ENCODE measurements at places on chromosomes 5 and 9.

DNA sequence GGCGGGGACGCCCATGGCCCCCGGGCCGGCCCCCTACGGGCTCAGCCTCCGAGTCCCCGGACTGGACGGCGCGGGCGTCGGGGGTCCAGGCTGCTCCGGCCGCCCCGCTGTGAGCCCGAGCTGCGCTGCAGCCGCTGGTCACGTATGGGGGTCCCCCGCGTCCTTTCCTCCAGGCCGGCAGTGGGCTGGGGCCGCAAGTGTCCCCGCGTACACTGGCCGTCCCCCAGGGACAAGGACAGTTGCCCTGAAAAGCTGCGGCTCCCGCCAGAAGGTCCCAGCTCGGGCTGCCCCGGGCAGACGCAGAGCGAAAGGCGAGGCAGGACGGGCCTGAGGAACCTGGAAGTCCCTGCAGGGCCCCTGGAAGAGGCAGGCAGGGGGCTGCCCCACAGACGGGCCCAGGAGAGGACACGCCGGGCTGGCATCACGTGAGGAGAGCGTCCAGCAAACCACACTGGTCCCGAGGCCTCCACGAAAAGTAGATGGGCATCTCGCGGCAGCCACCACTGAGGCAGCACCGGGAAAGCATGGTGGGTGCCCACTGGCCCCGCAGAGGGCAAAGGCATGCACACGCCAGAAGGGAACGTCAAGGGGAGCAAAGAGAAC is 3.3 kb upstream of the NKD2 start:
- DNase-seq, result no peak

- DNase-seq, result peak; percentile 11
These were observed 218.6 kb upstream of the RASEF start for GRCh38 chr9:83281306-83282255.

DNA sequence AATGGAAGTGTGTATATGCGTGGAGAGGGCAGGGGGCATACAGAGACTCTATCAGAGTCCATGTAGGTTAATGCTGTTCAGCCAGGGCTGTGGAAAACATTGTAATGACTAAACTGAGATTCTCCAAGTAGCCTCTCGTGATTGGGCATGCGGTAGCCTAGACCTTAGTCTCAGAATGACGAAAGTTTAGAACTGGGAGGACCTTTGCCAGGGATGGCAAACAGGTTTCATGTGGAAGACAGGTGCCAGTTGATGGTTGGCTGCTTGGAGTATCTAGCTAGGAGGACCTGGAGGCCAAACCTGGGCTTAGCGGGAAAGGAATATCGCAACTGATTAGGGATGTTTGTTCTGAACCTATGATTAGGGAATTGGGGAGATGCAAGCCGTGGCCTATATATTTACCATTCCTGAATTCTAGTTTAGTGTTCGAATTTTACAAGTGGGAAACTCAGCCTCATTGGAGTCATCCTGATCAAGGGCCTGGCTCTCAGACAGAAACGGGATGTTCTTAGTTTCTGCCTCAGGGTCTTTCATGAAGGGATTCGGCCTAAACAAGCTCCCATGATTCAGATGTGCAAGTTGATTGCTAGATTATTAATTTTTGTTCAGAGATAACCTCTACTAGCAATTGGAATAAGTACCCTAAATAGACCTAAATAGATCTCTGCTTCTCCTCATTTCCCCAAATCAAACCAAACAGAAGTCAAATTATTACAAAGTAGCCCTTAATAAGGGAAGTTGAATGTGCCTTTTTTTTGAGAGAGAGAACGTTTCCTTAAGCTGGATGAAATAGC is 26.8 kb upstream of the TJP2 start:
- DNase-seq, result no peak

DNA sequence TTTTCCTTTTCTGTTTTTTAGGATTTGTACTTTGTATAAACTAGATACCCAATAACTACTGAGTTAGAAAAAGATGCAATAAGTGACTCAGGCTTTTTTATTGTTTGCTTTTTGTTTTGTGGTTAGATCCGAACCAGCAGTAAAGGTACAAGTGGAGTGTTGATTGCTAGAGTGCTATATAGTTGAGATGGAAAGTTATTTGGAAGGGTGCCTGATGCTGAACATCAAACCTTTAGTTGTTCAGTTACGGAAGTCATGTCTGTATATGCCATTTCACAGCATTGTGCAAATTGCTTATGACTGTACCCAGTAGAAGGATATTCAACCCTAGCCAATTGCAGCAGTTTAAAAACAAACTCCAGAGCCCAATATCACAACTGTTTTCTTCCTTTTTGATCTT is 285.1 kb downstream of the MAT2B start:
- no peak for DNase-seq

GRCh38 chr9:108434036-108434435 is 421.8 kb downstream of the ACTL7B start:
- DNase-seq, result no peak

GRCh38 chr9:34318163-34318790 is 10.8 kb downstream of the KIF24 start:
- DNase-seq, result no peak

GRCh38 chr5:171897231-171897630 is 109.2 kb downstream of the FBXW11 start:
- no peak for DNase-seq

GRCh38 chr5:73493421-73493820 is 4.8 kb upstream of the BTF3 start:
- no peak for DNase-seq

GRCh38 chr9:134449180-134449916 is 123.1 kb downstream of the RXRA start:
- DNase-seq, result peak; percentile 96

GRCh38 chr5:179923436-179923835 is 15.7 kb upstream of the TBC1D9B start:
- no peak for DNase-seq

DNA sequence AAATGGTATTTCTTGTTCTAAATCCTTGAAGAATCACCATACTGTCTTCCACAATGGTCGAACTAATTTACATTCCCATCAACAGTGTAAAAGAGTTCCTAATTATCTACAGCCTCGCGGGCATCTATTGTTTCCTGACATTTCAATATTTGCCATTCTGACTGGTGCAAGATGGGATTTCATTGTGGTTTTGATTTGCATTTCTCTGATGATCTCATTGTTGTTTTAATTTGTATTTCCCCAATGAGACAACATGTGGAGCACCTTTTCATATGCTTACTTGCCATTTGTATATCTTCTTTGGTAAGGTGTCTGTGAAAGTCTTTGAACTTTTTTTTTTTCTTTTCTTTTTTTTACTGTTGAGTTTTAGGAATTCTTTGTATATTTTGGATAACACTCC is 473.6 kb downstream of the KCTD16 start:
- no peak for DNase-seq

DNA sequence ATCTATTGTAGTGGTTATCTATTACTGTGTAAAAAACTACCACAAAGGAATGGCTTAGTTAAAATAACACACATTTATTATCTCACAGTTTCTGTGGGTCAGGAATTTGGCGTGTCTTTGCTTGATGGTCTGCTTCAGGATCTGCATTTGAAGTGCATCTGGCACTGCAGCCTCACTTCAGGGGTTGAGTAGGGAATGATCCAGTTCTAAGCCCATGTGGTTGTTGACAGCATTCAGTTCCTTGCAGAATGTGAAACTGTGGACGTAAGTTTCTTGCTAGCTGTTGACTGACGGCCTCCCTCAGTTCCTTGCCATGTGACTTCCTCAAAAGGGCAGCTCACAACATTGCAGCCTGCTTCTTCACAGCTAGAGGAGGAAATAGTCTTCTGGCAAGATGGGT is 2.1 kb upstream of the OGN start:
- DNase-seq, result no peak

GRCh38 chr5:880816-881550 is 11.6 kb downstream of the BRD9 start:
- no peak for DNase-seq

- no peak for DNase-seq
These were observed 8.8 kb upstream of the PGGT1B start for GRCh38 chr5:115271295-115272050.

- DNase-seq, result no peak
These were observed 22.4 kb downstream of the SH3TC2 start for GRCh38 chr5:149040421-149040820.

- no peak for DNase-seq
These were observed 866.0 kb downstream of the PTPRD start for GRCh38 chr9:9746826-9747225.

- DNase-seq, result no peak
These were observed 259.5 kb downstream of the GAS1 start for GRCh38 chr9:86687788-86688187.

- DNase-seq, result no peak
These were observed 72.0 kb downstream of the CEP120 start for GRCh38 chr5:123351240-123351639.

DNA sequence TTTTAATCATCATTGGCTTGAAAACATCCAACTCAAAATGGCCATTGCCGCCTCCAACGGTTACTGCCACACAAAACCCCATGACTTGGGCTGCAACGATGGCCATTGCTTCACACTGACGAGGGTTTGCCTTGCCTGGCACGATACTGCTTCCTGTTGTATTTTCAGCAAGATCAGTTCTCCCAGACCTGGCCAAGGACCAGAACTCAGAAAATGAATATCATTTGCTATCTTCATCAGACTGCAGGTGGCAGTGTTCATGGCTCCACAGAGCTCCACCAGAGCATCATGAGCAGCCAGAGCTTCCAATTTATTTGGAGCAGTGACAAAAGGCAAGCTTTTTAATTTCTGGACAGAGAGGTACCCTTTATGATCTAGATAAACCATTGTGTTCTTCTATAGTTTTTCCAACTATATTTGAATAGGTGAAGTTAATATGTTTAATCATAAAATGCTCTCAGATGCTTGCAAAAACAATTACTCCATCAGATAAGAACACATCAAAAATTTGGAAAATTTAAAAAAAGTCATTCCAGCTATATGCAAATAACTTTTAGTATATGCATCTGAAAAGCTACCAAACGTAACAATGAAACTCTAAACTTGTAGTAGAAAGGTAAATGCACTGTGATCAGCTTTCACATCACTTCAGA is 10.4 kb downstream of the AMACR start:
- peak; percentile 76 for DNase-seq

- no peak for DNase-seq
These were observed 158.9 kb downstream of the FAM174A start for GRCh38 chr5:100694100-100694499.

Data from muscle of arm (tissue), 14 donors.